NCI-H2081 (cell line): ENCODE measurements at places on chromosomes 11 and 22.

GRCh38 chr22:47151490-47151889, 389.0 kb downstream of the TBC1D22A start:
- no peak for DNase-seq

DNA sequence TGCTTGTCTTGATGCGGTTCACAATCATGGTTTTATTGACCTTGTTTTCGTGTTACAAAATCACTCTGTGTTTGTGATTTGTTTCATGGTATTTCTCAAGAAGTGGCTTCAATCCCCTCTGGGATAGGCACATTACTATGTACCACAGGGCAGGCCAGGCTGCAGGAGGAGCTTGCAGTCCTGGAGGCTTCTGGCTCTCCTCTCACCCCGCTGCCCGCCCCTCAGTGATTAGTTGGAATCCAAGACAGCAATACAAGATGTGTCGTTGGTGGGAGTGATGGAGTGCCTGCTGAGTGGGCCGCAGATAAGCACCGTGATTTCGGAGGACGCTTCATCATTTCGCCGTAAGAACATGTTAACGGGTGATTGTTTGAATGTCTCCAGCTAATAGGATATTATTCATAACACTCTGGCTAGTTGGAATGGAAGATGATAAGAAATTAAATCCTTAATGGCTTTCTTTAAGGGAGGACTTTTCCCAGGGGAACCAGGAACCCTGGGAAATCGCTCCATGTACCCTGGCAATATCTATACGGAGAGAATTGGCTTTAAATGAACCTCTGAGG, 384.4 kb downstream of the MIAT start:
- no peak for DNase-seq

GRCh38 chr11:39683288-39683950, 1776.0 kb downstream of the LRRC4C start:
- no peak for DNase-seq

DNA sequence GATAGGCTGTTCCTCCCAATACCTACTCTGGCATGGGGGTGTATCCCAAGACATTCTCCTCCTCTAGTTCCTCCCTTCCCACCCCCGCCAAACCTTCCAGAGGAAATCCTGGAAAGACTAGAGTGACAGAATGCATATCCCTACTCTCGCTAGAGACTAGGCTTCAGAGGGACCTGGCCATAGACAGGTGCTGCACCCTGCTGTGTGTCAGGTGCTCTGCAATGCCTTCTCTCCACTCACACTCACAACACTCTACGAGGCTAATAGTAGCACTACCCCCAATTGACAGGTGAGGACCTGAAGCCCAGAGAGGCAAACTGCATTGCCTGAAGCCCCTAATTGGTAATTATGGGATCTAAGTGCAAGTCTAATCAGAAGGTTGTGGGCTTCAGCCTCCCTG, 46.2 kb upstream of the LMO1 start:
- no peak for DNase-seq

- DNase-seq = no peak
Observed at GRCh38 chr11:113389272-113389671, 1.7 kb downstream of the ANKK1 start.

DNA sequence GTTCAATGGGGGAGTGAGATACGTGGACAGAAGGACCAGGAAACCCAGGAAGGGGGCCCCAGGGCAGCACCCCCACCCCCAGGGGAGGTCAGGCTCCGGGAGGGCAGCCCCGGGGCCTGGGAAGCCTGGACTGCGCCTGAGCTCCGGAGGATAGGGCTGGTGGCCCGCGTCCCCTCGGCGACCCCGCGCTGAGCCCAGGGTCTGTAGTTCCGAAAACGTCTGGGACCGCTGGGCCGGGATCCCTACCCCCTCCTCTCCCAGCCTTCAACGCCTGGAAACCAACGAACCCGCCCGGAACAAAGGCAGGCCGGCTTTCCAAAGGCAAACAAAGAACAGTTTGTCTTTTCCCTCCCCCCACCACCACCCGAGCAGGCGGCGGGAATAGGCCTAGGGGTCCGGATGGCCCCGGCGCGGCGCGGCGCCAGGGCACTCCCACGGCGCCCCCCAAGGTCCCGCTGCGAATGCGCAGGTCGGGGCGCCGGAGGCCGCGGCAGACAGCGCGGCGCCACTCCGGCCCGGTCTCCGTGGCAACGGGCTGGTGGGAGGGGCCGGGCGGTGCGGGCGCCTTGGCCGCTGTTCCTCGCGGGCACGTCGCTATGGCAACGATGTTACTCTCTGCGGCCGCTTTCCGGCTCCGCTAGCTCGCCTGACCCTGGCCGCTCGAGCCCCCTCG, 58.5 kb downstream of the IGLL1 start:
- DNase-seq = peak; percentile 94

GRCh38 chr11:111632516-111633220, 30.4 kb downstream of the SIK2 start:
- DNase-seq = no peak

- no peak for DNase-seq
Observed at GRCh38 chr22:16808744-16809143, 16.5 kb downstream of the XKR3 start.

- DNase-seq = peak; percentile 13
Observed at GRCh38 chr11:134372961-134373360, 39.1 kb downstream of the B3GAT1 start.

- no peak for DNase-seq
Observed at GRCh38 chr11:123603666-123604065, 50.8 kb downstream of the SCN3B start.

DNA sequence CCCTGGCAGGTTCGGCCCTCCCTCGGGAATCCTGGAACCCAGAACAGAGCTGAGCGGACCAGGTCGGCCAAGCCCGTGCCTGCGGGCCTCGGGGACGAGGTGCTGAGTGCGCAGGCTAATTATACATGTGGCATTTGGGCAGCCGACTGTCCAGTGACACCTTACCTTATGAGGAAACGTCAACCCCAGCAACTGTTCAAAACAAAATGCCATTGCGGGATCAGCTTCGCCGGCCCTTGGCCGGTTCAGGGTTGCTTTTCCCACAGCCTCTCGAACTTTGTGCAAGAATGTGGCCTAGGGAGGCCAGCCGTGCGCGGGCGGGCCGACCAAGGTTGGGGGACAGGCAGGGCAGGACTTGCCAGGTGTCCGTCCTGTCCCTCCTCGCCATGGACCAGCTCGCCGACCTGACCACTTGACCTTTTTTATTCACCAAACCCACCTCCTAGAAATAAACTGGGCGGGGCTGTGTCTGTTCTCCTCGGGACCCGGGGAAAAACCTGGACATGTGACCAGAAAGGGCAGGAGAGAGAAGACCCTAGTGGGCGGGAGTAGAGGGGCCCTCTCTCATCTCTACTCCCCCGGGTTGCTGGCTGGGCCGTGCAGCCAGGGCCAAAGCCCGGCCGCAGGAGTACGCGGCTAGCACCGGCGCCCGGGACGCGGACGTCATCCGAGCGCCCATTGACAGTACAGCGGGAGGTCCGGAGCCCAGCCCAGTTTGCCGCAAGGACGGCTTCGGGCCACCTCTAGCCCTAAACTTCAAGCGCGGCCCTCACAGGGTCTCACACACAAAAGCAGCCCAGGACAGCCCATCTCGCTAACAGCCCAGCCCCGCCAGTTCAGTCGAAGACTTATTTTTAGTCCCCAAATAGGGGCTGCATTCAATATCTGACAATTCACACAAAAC, 134.3 kb upstream of the C11orf58 start:
- no peak for DNase-seq

DNA sequence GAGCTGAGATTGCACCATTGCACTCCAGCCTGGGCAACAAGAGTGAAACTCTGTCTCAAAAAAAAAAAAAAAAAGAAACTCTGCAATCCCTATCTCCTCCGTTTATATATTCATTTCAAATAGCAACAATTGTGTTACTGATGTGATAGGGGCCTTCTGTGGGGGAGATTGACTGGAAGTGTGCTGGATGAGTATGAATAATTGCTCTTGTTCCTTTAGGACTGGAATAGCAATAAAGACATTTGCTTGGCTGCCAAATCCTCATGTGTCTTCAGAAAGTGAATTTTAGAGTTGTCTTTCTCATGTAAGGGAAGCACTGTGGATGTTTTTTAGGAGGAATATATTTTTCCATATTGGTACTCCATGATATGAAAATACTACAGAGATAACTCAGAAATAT, 21.1 kb upstream of the ME3 start:
- DNase-seq = no peak

- DNase-seq = no peak
Observed at GRCh38 chr11:75893251-75893650, 78.2 kb downstream of the UVRAG start.

GRCh38 chr22:20520093-20520511, 12.7 kb downstream of the MED15 start:
- DNase-seq = no peak

GRCh38 chr11:112175599-112175952, 264 bp downstream of the BCO2 start:
- DNase-seq = no peak

GRCh38 chr22:42310291-42311015, 40.0 kb upstream of the TCF20 start:
- DNase-seq = no peak

- DNase-seq = no peak
Observed at GRCh38 chr11:10373340-10373739, 68.5 kb downstream of the ADM start.

DNA sequence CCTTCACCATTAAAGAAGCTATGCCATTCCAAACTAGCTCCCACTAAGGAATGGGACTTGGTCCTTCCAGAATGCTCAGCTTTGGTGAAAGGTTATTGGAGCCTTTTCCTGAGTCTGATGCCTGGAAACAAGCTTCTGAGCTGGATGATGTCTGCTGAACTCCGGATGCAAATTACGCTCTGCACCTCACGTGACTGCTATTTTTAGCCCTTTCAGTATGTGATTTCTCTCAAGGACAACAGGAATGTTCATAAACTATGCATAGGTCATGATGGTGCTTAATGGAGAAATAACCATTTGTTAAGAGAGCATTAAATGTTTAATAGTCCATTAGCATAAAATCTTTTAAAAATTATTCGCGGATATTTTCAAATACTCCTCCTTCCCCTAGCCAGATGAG, 631.4 kb upstream of the KIRREL3 start:
- DNase-seq = no peak

DNA sequence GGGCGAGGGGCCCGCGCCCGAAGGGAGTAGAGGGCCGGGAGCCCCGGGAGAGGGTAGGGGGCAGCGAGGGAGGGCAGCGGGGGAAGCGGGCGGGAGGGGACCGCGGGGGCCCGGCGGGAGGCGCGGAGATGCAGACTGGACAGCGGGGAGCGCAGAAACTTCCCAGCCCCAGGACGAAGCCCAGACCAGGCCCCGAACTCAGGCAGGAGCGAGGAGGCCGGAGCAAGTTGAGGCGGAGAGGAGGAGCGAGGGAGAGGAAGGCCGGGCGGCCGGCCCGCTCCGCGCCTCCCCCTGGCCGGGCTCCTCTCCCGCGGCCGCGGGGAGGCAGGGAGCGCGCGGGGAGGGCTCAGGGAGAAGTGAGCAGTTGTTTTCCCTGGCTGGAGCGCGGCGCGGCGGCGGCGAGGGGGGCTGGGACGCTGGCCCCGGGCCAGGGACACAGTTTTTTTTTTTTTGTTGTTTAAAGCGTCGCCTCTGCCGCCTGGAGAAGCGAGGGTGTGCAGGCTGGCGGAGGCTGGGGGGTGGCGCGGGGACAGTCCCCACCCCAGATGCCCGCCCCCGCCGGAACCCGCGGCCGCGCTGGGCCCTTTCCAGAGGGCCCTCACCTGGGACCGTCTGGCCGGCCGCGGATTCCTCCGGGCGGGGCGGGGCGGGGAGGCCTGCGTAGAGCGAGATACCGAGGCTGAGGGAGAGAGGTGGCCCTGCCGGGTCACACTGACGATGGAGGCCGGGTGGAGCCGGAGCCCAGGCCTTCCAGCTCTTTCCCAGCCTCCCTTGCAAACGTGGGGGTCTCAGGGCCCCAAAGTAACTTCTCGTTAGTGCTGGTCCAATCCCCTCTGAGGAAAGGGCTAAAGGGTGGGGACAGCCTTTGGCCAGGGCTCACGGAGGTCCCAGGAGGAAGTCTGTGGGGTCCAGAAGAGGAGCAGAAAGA, at the start of gene LTBP3:
TSS of gene LTBP3 (minus strand) at position 358 of the 928 bp plus-strand sequence. CDS start 400 bp downstream, outside the sequence.
- DNase-seq = peak; percentile 55
